ENCODE measurements at places on chromosomes 3 and 15.

DNA sequence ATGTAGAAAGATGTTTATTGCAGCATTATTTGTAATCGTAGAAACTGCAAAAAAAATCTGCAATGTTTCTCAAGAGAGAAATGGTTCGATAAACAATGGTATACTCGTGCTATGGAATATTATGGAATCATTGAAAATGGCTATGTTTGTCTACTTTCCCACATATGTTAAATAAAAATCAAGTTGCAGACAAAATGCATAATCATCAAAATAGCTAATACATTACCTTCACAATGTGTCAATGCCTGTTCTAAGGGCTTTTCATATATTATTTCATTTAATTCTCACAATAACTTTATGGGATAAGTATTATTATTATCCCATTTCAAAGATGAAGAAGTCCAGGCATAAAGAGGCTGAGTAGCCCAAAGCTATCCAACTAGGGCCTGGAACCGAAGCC lies 2.2 kb upstream of the EIF2B5 start:
- DNase-seq, result no peak

DNA sequence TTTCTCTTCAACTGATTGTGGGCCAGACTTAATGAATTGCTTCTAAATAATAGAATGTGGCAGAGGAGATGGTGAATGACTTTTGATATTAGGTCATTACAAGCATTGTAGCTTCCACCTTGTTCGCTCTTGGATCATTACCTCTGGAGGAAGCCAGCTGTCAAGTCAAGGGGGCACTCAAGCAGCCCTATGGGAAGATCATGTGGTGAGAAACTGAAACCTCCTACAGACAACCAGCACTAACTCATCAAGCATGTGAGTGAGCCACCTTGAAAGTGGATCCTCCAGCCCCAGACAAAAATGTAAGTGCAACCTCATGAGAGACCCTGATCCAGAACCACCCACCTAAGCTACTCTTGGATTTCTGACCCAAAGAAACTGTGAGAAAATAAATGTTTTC lies 109.8 kb upstream of the TBC1D5 start:
- no peak for DNase-seq

- DNase-seq, result no peak
These were observed 29.4 kb downstream of the GAP43 start for GRCh38 chr3:115652738-115653137.

- DNase-seq, result no peak
These were observed 91.7 kb downstream of the FRMD4B start for GRCh38 chr3:69294014-69294766.

DNA sequence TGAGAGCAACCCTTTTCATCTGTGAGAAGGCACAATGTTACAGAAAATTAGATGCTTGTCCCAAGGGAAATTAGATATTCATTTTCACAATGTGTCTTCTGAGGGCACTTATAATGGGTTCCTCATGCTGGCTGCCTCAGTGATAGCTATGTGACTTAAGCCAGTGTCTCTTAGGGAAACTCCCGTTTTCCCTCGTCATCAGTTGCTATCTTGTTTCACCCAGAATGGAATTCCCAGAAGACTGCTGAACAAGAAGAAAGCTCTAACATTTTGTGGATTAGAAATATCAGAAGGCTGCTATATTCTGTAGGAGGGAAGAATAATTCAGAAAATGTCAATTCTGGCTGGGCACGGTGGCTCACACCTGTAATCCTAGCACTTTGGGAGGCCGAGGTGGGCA lies 67.9 kb upstream of the WDR72 start:
- DNase-seq, result no peak
